ENCODE measurements at places on chromosomes 13 and 19.

- no peak for DNase-seq
Measured at GRCh38 chr19:19566306-19566705, 28.2 kb downstream of the CILP2 start.

GRCh38 chr19:4052993-4053422, 13.7 kb downstream of the ZBTB7A start:
- DNase-seq: peak; percentile 92

DNA sequence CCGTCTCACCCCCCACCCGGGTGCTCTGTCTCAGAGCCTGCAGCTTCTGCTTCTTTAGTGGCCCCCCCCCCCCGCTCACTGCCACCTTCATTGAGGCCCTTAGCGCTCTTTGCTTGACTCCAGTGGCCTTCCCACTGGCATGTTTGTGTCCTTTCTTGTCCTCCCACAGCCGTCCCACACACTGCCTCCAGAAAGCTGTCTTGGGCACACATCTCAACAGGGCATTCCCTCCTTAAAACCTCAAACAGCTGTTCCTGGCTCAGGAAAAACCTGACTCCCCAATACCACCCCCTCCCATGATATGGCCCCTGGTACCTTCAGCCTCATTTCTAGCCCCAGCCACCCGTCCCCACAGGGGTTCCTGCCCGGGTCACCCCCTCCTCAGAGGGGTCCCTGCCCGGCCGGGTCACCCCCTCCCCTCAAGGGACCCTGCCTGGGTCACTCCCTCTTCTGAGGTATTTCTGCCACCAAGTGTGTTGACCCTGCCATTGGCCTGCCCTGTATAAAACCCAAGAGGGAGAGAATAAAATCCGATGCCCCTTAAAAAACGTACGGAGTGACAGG, 8.9 kb downstream of the B3GLCT start:
- no peak for DNase-seq

DNA sequence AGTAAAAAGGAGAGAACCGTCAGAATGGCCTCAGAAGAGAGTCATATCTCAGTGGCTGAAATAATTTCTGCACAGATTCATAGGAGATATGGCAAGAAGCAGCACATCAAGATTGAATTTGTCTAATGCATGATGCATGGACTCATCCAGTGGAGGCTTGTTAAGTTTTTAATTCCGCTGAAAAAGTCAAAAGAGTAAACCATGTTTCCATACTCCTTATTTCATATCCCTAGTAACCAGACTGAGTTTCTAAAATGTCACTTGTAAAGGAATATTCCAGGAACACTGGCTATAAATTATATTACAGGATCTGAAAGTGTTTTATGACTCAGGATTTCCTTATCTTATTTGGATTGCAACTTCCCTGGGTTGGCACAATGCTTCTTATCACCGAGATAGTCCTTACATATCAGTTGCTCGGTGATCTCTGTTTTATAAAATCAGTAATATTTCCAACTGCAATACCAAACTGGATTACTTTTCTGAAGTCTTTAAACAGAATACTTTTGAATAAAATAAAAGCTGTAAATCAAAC, 180.2 kb upstream of the TSC22D1 start:
- no peak for DNase-seq

DNA sequence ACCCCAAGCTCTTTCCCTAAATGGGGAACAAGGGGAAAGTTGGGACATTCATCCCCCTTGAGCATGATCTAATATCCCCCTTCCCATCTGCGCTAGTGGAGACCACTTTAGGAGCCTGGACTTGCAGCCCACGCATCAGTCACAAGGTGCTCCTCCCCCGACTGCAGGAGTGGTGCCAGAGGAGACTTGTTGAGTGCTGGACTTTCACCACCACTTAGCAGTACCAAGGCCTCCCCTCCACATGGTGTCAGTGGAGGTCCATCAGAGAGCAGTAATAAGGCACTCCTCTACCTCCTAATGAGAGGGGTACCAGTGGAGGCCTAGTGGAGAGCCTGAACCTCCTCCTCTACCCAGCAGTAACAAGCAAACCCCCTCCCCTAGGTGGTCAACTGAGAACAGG, 22.5 kb downstream of the CAB39L start:
- DNase-seq: peak; percentile 54

DNA sequence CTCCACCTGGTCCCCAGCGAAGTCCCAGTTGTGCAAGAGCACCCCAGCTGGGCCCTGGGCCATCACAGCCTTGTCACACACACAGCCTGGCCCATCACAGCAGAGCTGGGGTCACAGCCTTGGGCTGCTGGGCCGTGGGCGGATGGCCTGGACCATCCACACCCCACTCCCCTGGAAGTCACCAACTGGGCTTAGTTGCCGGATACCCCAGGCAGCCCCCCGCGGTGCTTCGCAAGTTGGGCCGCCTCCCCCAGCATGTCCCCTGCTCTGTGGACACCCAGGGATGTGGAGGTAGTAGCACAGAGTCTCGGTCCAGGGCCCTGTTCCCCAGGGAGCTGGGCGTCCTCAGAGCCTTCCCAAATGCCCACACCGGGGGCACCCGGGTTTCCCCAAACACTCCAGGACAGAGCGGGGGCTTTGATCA, 4.5 kb upstream of the ZNF554 start:
- DNase-seq: no peak

DNA sequence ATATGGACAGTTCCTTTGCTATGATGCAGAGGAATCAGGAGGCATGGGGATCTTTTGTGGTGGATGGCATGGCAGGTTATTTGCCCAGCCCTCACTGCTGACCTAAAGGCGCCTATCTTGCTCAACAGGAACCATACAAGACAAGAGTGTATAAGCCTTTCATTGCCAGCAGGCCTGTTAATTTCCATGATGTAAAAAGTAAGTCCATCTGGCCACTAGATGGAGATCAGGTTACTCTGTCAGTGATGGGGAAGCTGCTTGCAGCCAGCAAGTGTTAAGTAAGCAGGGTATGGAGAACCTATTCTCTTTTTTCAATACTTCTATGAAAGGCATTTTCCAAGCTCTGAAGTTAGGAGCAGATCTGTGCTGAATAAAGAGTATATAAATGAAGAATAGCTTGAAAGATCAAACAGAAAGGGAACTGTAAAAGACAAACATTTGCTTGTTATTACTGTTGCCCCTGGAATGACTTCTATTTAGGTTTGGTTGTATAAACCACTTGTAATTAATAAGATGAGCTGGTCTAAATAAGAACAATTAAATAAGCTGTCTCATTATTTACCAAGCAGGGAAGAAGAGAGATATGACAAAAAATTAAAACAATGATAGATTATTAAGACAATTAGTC, 210.9 kb downstream of the RGCC start:
- peak; percentile 85 for DNase-seq

- DNase-seq: no peak
Measured at GRCh38 chr19:41816761-41817160, 20.4 kb downstream of the CEACAM3 start.

GRCh38 chr19:39038098-39038497, 5.7 kb upstream of the FBXO27 start:
- peak; percentile 90 for DNase-seq

GRCh38 chr13:80605011-80605410, 264.1 kb upstream of the SPRY2 start:
- no peak for DNase-seq

GRCh38 chr19:52188822-52189734, 774 bp upstream of the PPP2R1A start:
- DNase-seq: no peak

DNA sequence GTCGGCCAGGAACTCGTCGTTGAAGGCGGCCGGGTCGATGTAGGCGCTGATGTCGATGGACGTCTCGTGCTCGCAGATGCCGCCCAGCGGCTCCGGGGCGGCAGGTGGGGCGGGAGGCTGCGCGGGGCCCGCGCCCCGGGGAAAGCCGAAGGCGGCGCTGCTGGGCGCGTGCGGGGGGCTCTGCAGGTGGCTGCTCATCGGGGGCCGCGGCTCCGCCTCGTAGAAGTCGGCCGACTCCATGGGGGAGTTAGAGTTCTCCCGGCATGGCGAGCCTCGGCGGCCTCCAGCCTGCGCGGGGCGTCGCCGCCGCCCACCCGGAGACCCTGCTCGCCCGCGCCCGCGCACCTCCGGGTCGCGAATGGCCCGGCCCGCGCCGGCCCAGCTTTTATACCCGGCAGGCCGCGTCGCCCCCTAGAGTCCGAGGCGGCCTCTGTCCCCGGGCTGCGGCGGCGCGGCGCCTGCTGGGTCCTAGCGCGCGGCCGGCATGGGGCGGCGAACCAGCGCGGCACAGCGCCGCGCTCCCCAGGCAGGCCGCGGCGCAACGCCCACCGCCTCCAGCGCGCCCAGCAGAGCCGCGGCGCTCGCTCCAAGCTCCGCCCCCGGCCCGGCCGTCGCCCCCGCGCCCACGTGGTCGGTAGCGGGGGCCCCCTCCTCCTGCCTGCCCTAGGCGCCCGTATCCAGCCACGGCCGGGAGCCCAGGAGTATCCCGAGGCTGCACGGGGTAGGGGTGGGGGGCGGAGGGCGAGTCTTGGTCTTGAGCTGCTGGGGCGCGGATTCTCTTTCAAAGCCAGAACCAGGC, at the start of gene CEBPA:
Gene CEBPA, minus strand, starts transcription at position 360 of the 799 bp plus-strand sequence. Its CDS starts 120 bp downstream, at position 240.
- DNase-seq: peak; percentile 89

DNA sequence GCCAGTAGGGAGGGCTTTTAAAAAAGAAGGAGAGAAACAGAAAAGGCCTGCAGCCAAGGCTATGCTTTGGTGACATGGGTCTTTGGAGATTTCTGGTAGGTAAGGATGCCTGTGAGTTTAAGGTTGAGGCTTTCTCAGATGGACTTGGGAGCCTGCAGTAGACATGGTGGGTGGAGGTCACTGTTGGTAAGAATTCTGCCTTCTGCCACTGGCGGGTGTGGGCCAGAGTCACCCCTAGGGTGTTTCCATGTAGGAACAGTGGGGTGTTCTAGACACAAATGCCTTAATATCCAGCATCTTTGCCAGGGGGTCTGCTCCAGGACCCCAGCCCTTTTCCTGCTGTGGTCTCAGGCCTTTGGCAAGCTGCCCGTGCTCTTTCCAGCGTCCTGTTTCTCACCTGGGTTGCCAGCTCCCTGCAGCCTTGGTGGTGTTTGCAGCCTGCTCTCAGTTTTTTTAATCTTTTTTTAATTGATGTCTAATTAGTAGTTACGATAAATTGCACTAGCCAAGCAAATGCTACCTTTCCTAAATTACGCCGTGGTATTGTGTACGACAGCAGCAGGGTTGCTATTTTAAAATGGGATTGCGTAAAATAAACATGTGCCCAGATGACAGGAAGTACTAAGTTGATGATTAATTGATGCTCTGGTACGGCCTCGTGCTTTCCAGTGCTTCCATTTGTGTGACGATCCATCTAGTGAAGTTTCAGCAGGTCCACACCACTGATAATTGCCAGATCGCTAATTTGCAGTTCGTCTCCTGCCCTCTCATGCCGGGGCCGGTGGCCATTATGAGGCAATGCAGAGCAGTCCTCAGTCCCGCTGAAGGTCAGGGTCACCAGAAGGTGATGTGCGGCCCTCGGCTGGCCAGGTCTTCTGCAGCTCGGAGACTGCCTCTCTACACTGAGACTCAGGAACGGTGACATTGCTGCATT, 35.3 kb upstream of the NPAS1 start:
- DNase-seq: peak; percentile 76

GRCh38 chr19:12913011-12913561, 6.0 kb downstream of the SYCE2 start:
- DNase-seq: no peak

GRCh38 chr19:428149-428548, 19.2 kb upstream of the C2CD4C start:
- no peak for DNase-seq

DNA sequence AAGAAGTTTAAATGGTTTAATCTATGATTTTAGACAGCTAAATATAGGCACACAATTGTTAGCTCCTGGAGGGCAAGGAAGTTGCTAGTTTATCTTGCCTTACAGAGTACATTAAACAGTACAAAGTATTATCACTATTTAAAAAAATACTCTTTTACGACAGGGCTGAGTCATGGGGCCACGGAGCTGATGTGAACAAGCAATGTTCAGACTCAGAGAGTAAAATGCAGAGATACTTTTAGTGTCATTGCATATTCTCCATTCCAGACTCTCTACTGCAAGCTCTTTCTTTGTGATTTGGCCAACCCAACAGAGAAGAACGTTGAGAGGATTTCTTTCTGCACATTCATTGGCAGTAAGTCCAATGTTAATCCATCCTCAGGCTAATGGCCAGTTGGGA, 352.4 kb downstream of the SPRY2 start:
- no peak for DNase-seq

DNA sequence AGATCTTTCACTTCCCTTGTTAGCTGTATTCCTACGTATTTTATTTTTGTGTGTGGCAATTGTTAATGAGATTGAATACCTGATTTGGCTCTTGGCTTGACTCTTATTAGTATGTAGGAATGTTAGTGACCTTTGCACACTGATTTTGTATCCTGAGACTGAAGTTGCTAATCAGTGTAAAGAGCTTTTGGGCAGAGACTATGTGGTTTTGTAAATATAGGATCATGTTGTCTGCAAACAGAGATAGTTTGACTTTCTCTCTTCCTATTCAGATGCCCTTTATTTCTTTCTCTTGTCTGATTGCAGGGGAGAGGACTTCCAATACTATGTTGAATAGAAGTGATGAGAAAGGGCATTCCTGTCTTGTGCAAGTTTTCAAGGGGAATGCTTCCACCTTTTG, 160.3 kb upstream of the PCDH20 start:
- DNase-seq: no peak

GRCh38 chr13:44425815-44426078, 52.1 kb downstream of the SERP2 start:
- no peak for DNase-seq

- DNase-seq: no peak
Measured at GRCh38 chr13:47129461-47129860, 232.6 kb upstream of the HTR2A start.

GRCh38 chr13:51000061-51000460, 90.5 kb downstream of the RNASEH2B start:
- DNase-seq: no peak

Measured in inflammatory macrophage treated with lipopolysaccharide for 1 hour (primary cell).